Body of pancreas (tissue), 4 donors: ENCODE measurements at places on chromosomes 4 and X. TPM values are rescaled to one million over a fixed set of nuclear protein-coding genes. Genes with fewer than 3 reads are reported as not detected.

Gene DCTD
- 27.0 TPM for total RNA-seq

DNA sequence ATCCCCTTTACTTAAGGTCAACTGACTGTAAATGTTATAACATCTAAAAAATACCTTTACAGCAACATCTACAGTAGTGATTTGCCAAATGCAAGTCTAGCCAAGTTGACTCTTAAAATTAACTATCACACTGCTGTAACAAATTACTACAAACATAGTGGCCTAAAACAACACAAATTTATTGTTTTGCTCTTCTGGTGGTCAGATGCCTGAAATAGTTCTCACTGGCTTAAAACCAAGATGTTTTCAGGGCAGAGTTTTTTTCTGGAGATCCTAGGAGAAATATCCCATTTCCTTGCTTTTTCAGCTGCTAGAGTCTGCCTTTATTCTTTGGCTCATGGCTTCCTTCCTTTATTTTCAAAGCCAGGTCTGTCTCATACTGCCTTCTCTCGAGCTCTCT, 120.5 kb downstream of the ADGRL3 start:
- no peak for DNase-seq

Gene GPC3
- 22.7 TPM for total RNA-seq

Gene MAGEC2
- total RNA-seq: not detected

DNA sequence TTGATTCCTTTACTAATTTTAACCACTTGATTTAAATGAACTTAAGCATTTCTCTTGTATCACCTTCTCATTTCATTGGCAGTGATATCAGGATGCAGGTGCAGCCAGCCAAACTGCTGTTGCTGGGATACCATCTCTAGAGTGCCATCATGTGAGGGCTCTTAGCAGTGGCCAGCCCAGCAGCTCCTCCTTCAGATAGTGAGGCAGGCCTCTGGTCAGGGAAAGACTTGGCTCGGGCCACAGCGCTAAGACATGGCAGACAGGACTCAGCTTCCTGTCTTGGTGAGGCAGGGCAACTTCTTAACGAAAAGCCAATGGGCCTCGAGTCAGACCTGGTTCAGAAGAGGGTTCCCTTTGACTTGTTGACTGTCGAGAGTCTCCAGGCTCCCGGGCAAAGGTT, 50.0 kb downstream of the NOP14 start:
- DNase-seq: no peak

GRCh38 chr4:114267976-114268375, 288.5 kb upstream of the ARSJ start:
- DNase-seq: no peak

Gene CORIN
- total RNA-seq: 0.33 TPM

- DNase-seq: peak; percentile 59
These were observed at the start of gene CHRDL1 for GRCh38 chrX:110795645-110796406. CHRDL1 (minus strand) TSS chrX:110795817; CDS start chrX:110792181, 3,636 bp downstream.

- peak; percentile 79 for DNase-seq
These were observed 24.8 kb upstream of the TMSB4X start for GRCh38 chrX:12949927-12950656.

DNA sequence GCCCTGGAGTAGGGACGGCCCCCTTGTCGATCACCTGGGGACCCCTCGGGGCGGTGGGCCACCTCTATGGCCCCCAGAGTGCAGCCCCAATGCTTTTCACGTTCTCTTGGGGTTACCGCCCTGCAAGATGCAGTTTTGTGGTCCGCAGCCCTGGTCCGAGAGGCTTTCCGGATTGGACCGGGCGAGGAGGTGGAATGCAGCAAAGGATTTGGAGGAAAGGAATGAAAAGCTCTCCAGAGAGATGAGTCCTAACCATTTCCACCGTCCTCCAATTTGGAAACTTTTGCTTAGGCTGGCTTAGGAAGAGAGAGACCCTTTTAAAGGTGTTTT, 601 bp downstream of the SLC25A43 start:
- no peak for DNase-seq

- no peak for DNase-seq
These were observed 701 bp downstream of the ARHGAP4 start for GRCh38 chrX:153925387-153925738.

DNA sequence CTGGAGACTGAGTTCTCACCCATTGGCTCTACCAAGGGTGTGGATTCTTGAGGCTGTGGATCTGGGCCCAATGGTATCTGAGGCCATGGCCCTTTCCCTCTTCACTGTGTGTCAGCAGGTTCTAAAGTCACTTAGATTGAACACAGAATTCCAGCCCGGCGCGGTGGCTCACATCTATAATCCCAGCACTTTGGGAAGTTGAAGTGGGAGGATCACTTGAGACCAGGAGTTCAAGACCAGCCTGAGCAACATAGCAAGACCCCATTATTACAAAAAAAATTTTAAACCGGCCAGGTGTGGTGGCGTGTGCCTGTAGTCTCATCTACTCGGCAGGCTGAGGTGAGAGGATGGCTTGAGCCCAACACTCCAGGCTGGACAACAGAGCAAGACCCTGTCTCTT, 18.0 kb upstream of the XPNPEP2 start:
- no peak for DNase-seq

Gene UBA1
- 70.8 TPM for total RNA-seq

Gene HPRT1
- 15.8 TPM for total RNA-seq

GRCh38 chr4:8229331-8229975, 30.4 kb downstream of the SH3TC1 start:
- DNase-seq: no peak

Gene CDS1
- 5.9 TPM for total RNA-seq

DNA sequence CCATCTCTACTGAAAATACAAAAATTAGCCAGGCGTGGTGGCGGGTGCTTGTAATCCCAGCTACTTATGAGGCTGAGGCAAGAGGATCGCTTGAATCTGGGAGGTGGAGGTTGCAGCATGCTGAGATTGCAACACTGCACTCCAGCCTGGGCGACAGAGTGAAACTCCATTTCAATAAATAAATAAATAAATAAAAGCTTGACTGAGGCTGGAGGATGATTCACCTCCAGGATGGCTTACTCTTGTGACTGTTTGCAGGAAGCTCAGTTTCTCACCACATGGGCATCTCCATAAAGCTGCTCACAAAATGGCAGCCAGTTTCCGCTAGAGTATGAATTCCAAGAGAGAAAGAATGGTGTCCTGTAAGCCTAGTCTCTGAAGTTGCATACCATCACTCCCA, 191.7 kb upstream of the EDNRA start:
- no peak for DNase-seq
